H4 (cell line): ENCODE measurements at places on chromosomes 13 and 19. TPM values are rescaled to one million over a fixed set of nuclear protein-coding genes. Genes with fewer than 3 reads are reported as not detected.

DNA sequence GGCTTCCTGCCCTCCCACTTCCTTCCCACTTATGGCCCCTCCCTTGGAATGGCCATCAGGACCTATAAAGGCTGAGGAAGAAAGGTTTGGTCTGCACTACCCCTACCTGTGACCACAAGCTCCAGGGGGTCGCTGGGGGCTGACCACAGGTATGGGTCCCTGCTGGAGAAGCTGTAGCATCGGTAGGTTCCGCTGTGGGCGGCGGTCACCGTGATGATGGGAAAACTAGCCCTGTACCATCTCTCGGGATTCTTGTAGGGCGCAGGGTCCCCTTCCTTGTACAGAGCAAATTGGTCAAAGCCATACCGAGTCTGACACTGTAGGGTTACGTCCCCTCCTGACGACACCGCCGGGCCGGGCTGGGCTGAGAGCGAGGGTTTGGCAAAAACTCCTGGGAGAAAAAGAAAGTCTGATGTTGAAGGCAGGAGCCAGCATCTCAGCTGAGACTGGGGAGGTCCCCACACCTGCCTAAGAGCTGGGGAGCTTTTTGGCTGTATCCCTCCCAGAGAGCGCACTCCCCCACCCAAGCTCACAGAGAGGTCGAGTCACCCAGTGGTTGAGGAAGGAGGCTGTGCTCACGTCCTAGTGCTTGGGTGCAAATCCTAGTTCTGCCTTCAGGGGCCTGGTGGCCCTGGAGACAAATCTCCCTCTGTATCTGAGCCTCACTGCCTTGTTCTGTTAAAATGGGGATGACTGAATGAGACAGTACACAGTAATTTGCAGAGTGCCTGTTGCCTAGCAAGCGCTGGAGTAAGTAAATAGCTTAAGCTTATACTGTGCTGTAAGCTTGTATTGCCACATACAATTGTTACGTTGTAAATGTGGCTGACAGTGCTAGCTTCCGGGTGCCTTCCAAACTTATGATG lies 10.4 kb downstream of the GP6 start:
- DNase-seq, result no peak

- DNase-seq, result peak; percentile 79
Measured at GRCh38 chr19:5403968-5404640, 51.1 kb upstream of the ZNRF4 start.

DNA sequence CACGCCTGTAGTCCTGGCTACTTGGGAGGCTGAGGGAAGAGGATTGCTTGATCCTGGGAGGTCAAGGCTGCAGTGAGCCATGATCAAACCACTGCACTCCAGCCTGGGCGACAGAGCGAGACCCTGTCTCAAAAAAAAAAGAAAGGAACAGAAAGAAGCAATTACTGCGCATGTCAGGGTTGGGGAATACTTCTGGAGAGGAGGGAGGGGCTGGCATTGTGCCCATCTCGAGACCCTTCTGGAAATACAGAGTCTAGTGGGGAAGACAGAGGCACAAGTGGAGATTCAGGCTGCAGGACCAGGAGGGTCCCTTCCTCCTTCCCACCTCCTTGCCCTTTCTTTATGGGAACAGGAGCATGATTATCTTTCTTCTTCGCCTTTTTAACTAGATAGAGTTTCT lies 30.8 kb downstream of the PRR22 start:
- no peak for DNase-seq

GRCh38 chr13:50357136-50357535 lies 341.9 kb downstream of the KCNRG start:
- no peak for DNase-seq

Gene TUBB4A
- 0.87 and 9.2 TPM in 2 replicates for total RNA-seq

Gene C19orf85
- total RNA-seq, result not detected in 2 replicates
